Right hindlimb (tissue), 1 donor: ENCODE measurements at places on chromosomes 7 and 10.

DNA sequence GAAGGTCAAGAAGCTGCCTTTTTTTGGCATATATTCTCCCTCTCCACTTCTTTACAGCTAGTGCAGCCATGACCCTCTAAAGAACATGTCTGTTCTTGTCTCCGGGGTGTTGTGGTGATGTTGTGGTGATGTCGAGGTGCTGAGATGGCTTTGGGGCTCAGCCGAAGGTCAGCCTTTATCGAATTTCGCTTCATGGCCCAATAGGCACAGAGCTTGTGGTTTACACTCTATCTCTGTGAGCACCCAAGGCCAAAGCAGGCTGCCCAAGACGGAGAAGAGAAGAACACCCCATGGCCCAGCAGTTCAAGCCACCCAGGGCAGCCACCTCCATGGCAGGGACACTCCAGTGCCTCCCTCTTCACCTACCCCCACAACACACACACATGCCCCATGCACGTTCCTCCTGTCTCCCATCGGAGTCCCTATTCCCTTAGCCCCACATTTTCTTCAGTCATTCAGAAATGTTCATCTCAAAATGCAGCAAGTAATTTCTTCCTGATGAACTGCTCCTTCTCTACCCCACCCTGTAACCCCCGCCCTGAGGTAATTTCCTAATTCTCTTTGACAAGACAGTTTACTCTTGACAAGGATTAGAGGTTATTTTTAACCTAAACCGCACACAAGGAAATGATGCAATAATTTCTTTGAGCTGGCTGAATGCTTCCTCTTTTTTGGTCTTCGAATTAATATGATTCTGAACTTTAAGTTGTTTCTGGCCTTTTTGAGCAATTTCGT is 18.6 kb upstream of the ADRB1 start:
- DNase-seq, result no peak

DNA sequence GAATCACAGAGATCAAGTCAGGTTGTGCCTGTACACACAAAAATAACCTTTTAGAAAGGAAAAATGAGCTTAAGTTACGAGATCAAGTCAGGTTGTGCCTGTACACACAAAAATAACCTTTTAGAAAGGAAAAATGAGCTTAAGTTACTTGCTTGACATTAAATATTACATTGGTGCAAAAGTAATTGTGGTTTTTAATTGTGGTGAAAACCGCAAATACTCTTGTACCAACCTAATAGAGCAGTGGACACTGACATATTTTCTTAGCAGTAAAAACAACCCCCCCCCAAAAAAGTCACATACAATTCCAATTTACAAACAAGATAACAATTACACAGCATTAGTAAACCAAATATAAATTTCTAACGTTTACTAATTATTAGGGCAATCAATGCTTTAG is 595.6 kb downstream of the GRM8 start:
- DNase-seq, result no peak

DNA sequence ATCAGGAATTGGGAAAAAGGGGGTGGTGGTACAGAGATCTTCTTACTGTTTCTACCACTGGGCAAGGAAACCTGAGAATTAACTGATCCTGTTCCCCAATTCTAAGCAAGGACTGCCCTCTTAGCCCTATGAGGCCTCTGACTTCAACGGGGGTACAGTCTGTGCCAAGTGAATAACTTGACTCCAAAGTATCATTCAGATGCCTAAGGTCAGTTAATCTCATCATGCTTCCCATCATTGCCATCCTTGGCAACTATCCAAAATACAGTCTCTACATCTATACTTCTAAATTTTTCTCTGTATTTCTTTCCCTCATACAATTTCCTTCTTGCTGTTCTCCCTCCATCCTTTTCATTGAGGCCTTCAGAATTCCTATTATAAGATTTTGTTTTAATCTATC is 10.5 kb downstream of the PPP3CB start:
- DNase-seq, result no peak

GRCh38 chr7:157219154-157219553 is 80.4 kb downstream of the UBE3C start:
- DNase-seq, result no peak

DNA sequence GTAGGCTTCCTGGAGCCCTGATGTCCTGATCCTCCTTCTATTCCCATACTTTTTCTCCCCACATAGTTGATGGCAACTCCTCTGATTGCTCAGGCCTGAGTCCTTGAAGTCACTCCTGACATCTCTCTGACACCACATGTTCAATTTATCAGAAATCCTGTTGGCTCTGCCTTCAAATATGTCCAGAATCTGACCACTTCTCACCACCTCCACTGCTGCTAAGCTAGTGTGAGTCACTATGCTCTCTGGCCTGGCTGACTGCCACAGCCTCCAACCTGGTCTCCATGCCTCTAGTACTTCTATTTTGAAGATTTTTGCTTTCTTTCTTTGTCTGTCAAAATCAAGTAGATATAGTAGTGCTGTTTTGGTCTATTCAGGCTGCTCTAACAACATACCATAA is 53.0 kb downstream of the TMEM229A start:
- no peak for DNase-seq

GRCh38 chr7:138663725-138664710 is 37.1 kb downstream of the SVOPL start:
- DNase-seq, result peak; percentile 17

GRCh38 chr10:124508907-124509454 is 47.4 kb downstream of the LHPP start:
- DNase-seq, result no peak

DNA sequence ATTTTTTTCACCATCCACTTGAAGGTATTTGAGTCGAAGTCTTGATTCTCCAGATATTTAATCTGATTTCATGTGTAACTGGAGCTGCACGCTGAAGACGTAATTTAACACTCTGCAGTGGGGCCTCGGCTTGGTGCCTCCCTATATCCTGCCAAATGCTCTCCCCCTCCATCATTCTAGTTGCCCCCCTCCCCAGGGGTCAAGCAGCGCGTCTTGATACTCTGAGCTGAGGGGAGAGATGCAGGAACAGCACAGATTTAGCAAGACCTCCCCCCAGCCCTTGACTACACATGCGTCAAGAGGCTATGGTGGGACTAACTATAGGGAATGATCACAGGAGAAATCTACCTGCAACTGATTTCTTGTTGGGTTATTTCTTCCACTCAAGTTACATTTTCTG is 85.8 kb downstream of the PRPF18 start:
- DNase-seq, result no peak

- DNase-seq, result no peak
Measured at GRCh38 chr7:108094933-108095710, 35.0 kb downstream of the LAMB4 start.

DNA sequence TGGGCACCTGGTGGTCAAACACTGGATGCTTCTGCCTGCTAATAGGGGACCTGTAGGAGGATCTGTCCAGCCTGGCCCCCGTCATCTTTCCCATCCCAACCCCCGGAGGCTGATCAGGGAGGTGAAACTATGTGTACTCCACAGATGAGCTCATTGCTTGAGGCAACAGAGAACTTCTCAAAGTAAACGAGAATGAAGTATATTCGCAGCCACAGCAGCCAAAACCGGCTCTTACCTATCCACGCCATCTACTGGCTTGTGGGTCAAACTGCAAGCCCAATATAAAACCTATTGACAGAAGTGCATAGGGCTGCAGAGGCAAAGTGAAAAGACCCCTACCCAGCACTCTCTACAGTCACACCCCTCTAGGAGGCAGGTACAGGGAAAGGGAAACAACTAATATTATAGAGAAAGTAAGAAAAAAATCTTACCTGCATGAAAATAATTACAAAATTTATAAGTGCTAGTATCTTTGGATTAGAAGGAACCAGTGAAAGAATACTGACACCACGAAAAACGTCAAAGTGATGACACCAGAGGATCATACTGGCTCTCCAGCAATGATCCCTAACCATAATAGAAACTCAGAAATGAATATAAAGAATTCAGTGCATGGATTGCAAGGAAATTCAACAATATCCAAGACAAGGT is 973.5 kb downstream of the ANKRD7 start:
- DNase-seq, result no peak

DNA sequence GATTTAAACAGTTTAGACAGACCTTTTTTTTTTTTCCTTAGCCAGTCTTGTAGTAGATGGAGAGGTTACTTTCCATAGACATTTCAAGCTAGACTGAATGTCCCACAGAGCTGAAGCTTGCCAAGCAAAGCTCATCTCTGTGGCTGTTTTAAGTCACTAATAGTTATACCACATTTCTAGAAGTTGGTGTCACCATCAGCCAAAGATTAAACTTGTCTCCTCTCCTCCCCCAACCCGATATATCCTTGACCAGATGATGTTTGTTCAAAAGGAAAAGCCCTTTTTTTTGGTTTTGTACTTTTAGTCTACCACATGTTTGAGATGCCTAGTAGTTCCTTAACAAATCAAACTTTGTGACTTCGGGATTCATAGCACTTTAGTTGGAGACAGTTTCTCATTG is 66.1 kb downstream of the ADD3 start:
- no peak for DNase-seq

- DNase-seq, result no peak
Measured at GRCh38 chr7:13518738-13519137, 470.7 kb downstream of the ETV1 start.

GRCh38 chr7:158887594-158887993 is 31.2 kb downstream of the DYNC2I1 start:
- no peak for DNase-seq

- DNase-seq, result no peak
Measured at GRCh38 chr10:12438919-12439692, 89.8 kb downstream of the CAMK1D start.

GRCh38 chr10:67935223-67935622 is 50.8 kb downstream of the SIRT1 start:
- no peak for DNase-seq

DNA sequence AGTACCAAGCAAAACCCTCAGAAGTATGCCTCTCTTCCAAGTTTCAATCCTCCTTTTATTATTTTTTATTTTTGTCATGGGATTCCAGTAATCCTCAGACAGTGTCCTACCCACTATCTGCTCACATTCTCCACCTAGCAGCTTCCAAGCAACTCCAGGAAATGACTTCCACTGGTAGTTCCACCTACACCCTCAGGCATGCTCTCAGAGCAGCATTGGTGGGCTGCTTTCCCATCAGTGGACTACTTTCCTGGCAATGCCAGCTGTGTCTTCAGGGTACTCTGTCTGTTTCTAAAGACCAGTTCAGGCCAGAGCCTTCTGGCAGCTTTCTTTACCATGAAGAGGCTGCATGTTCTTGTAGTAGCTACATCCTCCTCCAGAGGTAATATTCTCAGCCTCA is 244.0 kb downstream of the HGF start:
- no peak for DNase-seq

GRCh38 chr10:32937911-32938424 is 20.1 kb downstream of the ITGB1 start:
- no peak for DNase-seq

DNA sequence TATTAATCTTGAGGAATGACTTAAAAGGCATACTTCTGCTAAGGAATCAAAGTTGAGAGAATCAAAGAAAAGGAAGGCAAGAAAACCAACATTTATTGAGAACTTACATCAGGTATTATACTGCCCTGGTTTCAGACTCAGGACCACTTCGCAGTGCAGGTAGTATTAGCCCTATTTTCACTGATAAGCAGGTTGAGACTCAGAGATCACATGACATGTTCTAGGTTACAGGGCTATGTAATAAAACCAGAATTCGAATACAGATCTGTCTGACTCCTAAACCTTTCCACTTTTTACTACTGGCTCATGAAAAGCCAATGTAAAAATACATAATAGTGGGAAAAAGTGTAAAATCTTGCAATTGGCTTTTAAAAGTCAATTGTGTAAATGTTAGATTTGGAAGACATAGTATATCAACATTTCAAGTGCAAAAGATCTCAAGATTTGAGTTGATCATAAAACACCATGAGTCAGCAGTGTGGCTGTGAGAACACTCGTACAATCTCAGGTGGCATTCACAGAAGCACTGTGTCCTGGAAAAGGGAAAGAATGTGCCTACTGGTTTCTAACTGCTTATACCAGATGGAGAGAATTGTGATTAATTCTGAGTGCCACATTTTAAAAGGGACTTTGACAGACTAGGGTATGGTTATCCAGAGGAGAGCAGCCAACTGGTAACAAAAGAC is 195.8 kb upstream of the MKLN1 start:
- no peak for DNase-seq

- DNase-seq, result no peak
Measured at GRCh38 chr7:112868609-112869008, 78.4 kb upstream of the TMEM168 start.

GRCh38 chr7:155358948-155359712 is 61.5 kb downstream of the INSIG1 start:
- no peak for DNase-seq

DNA sequence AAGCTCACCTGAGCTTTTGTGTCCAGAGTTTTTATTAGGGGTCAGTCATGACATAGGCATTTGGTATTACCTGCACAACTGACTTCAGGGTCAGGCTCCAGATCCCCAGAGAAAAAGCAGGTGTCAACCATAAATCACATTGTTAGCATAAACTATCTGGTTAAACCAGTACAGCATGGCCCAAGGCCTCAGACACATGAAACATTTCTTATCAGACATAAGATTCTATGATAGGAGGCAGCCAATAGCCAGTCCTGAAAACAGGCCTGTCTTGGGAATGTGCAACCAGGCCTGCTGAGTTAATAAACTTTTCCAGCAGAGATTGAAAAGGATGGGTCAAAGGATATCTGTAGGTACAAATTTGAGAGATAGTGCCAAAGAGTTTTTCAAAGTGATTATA is 116.1 kb downstream of the TPST1 start:
- DNase-seq, result no peak

- no peak for DNase-seq
Measured at GRCh38 chr10:21146436-21146789, 249.3 kb upstream of the NEBL start.

- DNase-seq, result no peak
Measured at GRCh38 chr10:106310596-106310995, 853.9 kb downstream of the SORCS1 start.

DNA sequence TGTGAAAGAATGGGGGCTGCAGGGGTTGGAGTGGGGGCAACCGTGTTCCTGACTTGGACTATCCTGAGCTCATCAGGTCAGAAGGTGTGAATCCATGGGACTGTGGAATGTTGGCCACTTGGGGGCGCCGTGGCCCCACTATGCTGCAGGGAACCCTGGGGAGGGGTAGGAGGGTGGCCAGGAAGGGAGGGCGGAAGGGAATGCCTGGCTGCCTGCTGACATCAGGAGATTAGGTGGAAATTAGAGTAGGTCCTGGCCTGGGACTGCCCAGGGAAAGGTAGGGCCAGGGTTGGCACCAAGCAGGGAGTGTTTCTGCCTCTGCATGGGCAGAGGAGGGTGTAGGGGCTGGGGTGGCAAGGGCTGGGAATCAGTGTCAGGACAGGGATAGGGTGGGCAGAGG is 65.8 kb upstream of the PRSS58 start:
- DNase-seq, result peak; percentile 29

DNA sequence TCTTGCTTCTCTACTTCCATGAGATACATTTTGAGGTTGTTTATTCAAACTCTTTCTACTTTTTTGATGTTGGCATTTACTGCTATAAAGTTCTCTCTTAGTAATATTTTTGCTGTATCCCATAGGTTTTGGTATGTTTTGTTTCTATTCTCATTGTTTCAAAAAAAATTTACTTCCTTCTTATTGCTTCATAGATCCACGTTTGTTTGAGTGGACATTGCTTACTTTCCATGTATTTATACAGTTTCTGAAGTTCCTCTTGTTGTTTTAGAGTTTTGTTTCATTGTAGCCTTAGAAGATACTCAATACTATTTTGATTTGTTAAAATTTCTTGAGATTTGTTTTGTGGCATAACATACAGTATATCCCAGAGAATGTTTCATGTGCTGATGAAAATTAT is 13.7 kb downstream of the TAS2R40 start:
- DNase-seq, result no peak
